ENCODE measurements at places on chromosomes 3 and 15.

- DNase-seq: no peak
Measured at GRCh38 chr3:62587579-62588031, 214.3 kb upstream of the FEZF2 start.

DNA sequence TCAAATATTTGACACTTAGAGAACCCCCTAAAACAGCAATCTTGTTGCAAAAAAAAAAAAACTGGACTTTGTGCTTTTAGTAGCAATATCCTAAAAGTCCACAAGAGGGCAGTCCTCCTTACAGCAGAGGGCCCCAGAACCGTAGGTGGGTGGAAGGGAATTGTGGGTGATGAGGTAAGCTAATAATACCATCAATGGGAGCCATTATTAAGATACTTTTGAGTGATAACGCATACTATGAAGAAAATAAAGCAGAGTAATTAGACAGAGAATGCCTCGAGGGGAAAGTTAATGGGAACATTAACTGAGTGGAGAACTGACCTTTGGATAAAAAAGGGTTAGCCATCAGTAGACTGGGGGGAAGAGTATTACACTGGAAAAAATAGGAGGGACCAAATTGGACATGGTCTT lies 229.9 kb downstream of the THRB start:
- no peak for DNase-seq

GRCh38 chr3:30646181-30646876 lies 39.9 kb downstream of the TGFBR2 start:
- no peak for DNase-seq

DNA sequence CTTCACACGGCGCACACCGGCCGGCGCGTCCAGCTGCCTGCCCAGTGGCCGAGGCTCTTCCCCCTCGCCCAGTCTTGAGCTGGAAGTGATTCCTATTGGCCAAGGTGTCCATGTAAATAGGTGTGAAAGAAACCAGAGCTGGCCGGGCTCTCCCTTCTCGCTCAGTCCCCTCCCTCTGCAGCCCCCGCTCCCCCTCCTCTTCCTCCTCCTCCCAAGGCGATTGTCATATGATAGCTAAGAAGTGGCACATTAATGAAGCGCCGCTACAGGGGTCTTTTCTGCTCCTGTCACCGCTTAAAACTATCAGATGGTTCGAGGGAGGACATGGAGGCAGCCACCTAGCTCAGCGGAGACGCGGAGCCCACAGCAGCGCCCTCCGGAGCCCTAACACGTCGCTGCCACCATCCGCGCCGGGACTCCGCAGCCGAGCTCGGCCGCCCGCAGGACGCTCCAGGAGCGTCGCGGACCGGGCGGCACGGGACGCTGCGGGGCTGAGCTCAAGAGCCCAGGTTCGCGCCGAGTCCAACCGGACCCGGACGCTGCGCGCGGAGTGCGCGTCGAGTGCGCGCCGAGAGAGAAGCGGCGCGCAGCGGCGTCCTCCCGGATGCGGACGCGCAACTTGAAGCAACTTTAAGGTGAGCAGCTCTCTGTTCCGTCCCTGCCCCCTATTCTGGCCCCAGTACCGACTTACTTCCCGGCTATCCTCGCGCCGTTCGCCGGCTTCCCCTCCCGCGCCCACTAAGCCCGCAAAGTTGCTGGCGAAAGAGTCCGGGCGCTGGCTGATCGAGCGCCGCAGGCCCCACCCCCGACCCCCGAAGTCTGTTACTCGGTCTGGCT lies at the start of gene FOXB1:
Gene FOXB1, plus strand, starts transcription at position 303 of the 837 bp plus-strand sequence. CDS start 653 bp downstream, outside the sequence.
- no peak for DNase-seq

- no peak for DNase-seq
Measured at GRCh38 chr3:12454076-12454815, 30.0 kb upstream of the TSEN2 start.

- DNase-seq: no peak
Measured at GRCh38 chr3:186757686-186758220, 25.6 kb upstream of the EIF4A2 start.

GRCh38 chr3:114378760-114379159 lies 84.9 kb downstream of the TIGIT start:
- no peak for DNase-seq

GRCh38 chr3:99714146-99714545 lies 75.8 kb downstream of the COL8A1 start:
- DNase-seq: no peak

DNA sequence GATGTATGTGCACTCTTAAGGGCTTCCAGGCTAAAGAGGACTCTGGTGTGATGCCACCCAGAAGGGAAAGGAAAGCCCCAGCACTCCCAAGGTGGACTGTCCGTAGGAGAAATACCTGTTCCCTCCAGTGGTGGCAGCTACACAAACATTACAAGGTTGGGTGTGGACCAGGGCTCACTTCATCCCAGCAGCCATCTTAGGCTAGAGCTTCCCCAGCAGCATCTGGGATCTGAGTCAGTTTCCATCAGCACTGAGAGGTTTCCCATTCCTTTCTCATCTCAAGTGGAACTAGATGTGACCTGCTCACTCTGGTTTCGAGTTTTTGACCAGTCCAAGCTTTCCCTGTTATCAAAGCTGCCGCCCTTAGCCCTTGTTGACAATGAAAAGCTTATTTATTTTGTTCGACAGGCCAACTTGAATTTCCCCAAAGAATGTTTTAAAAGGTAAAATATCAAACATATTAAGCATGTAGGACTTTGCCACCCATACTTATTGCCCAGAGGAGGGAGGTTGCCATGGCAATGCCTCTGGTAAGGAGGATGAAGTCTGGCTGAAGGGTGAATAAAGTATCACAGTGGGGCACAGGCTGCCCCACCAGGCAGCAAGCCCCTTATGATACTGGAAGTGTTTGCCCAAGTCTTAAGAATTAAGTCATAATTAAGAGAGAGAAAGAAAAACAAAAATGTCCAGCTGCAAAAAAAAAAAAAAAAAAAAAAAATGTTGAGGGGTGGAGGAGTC lies 28.9 kb downstream of the CLDN18 start:
- DNase-seq: no peak

GRCh38 chr3:4995500-4996053 lies 16.3 kb downstream of the BHLHE40 start:
- DNase-seq: no peak

- DNase-seq: no peak
Measured at GRCh38 chr3:58868097-58868779, 181.6 kb downstream of the CFAP20DC start.

- DNase-seq: no peak
Measured at GRCh38 chr3:127092776-127093175, 100.2 kb upstream of the PRR23E start.

DNA sequence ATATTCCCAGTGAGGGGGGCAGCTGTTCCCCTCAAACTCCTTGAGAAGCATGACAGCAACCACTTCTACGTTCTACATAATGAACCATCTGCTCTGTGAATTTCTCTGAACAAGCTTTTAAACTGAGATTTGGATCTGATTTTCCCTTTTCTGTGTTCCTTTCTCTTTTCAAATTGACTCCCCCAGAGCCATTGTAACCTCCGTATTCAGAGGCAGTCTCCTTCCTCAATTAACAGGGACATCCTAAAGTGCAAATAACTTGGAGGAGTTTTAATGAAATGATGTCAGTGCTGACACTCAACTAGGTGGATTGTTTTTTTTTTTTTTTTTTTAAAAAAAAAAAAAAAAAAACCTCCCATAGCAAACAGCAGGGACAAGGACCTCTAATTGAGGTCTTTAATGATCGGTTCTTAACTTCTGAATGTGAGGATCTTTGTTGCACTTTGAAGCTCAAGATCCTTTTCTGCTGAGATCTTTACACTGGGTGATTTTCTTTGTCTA lies 48.8 kb downstream of the ADAMTS9 start:
- no peak for DNase-seq

DNA sequence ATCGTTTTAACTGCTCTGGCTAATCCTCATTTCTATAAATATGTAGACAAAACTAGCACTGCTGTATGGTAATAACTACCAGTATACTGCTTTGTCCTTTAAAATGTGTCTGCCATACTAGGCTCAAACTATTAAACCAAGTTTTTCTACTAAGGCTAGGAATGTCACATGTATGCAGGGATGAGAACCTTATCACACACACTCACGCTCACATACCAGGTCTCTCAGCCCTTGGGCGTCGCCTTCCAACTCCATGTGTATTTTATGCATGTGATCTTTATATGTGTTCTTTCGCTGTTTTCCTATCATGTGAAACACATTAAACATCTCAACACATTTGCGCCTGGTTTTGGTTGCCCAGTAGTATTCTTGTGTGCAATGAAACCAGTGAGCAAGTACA lies 32.6 kb downstream of the ATP2C1 start:
- no peak for DNase-seq

DNA sequence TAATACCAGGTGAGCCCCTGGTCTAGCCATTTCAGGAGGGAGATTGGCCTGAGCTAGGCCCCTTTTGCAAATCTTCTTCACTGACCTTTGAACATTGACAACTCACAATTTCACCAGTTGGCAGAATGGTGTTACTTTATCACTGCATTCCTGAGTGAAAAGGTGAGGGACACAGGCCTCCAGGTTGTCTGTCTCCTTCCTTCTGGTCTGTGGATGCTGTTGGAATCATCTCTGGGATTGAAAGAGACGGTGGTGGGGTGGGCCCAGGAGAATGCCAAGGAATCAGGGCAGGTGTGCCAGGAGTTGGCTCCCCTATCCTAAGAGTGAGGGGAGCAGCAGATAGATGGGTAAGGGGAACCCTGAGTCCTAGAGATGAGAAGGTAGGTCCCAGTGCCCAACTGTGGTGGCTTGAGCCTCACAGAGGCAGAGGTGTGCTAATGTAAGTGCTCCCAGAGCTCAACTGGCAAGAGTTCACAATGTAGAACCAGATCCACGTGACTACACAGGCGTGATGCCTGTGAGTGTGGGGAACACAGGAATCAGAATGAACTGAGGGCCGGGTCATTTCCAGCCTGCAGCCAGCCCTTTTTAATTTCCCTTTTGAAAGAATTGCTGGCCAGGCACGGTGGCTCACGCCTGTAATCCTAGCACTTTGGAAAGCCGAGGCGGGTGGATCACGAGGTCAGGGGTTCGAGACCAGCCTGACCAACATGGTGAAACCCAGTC lies 11.2 kb downstream of the C3orf62 start:
- DNase-seq: no peak

Data from NCI-H2081 treated with DMSO at 0.1 percent for 48 hours (cell line).